ENCODE measurements at places on chromosomes 6 and 20.

DNA sequence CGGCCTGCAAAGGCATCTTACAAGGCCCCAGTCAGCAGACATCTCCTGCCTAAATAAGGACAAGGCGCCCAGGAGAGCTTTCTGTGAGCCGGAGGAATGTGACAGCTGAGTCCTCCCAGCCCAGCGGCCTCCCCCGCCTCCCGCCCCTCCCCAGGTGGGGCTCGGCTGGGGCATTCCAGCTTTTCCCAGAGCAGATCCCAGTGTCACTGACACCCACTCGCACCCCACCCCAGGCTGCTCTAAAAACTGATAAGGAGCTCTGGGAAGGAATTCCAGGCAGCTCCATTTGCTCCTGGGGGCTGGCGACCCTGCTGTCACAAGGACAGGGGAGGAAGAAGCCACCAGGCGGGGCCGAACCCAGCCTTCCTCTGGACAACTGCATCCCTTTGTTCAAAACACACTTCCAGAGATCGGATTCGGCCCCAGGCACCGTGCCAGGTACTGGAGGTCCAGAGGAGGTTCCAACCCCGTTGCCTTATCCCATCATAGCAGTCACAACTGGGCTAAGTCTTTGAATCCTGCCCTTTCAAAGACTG lies 49.7 kb downstream of the JPH2 start:
- no peak for DNase-seq

DNA sequence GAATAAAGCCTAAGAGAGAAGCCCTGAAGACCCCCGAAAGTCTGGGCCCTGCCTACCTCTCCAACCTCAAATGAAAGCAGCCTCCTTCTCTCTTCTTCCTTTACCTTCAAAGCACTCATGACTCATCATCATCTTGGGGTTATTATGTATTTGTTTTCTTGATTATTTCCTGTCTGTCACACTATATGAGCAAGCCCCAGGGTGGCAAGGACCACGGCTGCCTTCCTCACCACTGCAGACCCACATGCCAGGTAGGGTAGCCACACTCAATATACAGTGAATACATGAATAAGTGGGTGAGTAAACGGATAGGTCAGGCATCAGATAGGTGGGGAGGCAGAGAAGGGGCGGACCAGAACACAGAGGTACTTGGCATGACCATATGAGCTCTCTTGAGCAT lies 8.8 kb downstream of the WFDC3 start:
- no peak for DNase-seq

- peak; percentile 40 for DNase-seq
Observed at GRCh38 chr20:47150403-47151152, 205.9 kb downstream of the ZMYND8 start.

DNA sequence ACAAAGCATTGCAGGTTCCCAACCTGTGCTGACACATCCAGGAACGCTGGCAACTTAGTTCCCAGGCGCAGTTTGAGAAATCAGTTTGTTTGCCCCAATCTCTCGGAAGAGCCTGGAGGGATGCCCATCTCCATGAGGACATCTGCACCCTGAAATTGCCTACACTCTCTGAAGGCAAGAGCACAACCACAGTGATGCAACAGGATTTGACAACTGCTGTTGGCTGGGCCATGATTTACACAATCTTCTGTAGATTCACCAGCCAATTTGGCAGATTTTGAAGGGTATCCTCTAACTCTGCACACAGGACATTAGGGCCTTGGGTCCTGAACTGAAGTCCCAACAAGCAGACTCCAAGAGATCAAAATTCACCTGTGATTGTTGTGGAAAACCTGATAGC lies 3.4 kb downstream of the APMAP start:
- DNase-seq = no peak

DNA sequence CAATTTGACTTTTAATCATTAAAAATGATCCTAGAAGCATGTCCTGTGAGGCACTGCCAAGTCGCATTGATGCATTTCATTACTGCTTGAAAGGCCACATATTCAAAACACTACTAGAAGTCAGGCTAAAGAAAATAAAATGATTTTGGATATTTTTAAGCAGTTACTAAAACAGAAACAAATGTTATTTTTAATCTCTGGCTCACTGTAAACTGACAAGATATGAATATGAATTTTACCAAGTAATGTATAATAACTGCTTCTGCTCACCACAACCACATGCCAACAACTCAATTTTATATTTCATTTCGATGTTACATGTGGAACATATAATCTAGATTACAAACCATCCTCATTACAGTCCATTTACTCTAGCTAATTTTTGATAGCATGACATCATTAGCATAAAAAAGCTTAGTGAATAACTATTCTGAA lies 90.6 kb downstream of the ATXN1 start:
- DNase-seq = no peak

- peak; percentile 37 for DNase-seq
Observed at GRCh38 chr6:11731423-11731822, 47.2 kb downstream of the ADTRP start.

Data from suppressor macrophage (primary cell).